ENCODE measurements at places on chromosomes 7 and 10.

DNA sequence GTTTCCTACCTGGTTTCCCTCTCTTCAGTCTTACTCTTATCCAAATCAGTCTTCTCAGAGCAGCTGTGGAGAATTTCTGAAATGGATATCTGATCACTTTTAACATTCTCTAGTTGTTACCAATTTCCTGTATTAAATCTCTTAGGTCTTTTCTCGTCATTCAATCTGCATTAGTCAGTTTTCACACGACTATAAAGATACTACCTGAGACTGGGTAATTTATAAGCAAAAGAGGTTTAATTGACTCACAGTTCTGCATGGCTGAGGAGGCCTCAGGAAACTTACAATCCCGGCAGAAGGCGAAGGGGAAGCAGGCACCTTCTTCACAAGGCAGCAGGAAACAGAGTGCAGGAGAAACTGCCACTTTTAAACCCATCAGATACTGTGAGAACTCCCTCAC is 444.8 kb downstream of the GATA3 start:
- no peak for DNase-seq

DNA sequence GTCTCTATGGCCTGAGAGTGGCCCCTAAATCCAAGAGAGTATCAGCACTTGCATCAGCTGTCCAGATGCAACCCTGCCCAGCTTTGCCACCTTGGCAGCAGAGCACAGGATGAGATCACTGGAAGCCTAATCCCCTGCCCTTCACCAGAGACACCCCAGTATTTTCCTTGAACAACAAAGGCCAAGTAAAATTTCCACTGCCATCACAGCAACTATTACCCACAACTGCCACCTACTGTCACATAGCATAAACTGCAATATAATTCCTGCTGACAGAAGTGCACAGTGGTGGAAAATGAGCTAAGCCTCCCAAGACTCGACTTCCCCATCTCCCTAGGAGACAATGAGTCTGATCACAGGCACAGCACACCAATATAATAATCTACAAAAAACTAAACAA is 462.8 kb upstream of the ZWINT start:
- DNase-seq = no peak

DNA sequence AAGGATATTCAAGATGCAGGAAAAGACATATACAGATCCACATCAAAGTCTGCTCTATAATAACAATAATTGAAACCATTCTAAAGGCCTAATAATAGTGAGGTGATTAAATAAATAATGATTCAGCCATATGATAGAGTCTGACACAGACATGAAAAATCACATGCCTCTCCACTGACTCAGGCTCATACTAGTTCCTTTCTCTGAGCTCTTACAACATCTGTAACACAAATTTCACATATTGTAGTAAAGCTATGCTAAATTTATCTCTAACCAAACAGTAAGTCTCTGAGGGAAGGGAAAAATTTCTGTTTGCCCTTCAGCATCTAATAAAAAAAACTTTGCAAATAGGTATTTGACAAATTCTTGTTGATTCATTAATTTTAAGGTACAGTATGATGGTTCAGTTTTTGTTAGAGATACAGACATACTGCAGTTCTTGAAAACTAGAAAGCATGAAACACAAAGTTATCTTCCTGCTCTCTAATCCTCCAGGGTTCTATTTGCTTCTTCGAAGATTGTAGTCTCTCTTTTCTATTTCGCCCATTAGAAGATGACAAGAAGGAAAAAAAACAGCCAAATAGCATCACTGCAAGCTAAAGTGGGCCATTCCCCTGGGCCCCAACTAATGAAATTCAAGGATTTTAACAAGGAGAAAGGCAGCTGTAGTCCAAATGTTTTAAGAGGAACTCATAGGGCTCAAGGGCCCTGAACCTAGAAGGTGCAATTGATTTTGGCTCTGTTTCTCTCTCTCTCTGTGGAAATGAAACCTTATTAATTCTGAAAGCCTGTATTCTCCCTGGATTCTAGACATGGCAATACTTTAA is 53.9 kb downstream of the CUBN start:
- no peak for DNase-seq

GRCh38 chr7:107920048-107920772 is 29.2 kb downstream of the DLD start:
- DNase-seq = no peak

DNA sequence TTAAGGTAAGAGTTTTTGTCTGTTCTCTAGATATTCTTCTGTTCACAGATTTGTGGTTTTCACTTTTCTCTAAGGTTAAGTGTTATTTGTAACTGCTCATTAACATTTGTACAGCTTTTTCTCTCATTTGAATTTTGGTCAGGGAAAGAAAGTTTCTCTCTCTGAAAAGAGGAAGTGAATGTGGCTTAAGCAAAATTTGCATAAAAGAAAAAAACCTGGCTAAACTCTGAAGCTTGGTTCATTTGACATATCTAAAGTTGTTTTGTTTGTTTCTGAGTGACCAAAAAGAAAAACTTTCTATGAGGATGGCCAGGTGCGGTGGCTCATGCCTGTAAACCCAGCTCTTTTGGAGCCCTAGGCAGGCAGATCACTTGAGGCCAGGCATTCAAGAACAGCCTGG is 22.0 kb upstream of the SLC26A4 start:
- DNase-seq = no peak

DNA sequence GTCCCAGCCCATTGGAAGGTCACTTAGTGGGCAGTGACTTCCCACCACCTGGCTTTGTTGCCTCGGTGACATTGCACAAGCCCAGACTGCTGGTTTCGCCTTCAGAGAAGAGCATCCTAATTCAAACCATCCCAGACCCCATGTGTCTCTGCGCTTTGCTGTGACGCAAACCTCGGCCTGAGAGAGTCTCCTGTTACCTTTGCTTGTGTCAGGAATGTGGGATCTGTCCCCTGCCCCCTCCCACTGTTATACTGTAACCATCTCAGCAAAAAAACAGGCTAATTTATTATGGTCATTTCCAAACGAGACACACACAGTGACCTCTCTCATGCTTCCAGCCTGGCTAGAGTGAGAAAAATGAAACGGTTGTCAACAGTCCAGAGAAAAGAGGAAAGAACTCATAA is 25.0 kb upstream of the AQP1 start:
- no peak for DNase-seq

- DNase-seq = no peak
Observed at GRCh38 chr10:125177641-125178640, 17.6 kb upstream of the CTBP2 start.

GRCh38 chr7:66348959-66349358 is 143.8 kb downstream of the TPST1 start:
- no peak for DNase-seq

DNA sequence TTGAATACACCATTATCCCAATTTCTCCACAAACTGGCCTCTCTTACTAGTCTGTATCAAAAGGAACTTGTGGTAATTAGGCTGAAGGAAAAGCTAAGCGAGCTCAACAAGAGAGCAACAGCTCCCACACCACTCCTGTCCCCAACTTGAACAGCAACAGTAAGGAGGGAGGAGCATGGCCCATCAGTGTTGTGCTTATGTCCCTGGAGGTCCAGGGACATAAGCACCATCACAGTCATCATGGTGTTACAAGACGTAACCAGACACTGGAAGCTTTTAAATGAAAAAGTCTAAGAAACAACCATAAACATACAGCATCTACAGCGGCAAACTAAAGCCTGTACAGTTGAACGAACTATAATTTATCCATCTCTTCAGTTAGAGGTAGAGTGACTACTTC is 989 bp downstream of the ERLIN1 start:
- no peak for DNase-seq

GRCh38 chr10:31697271-31698180 is 231.1 kb downstream of the ARHGAP12 start:
- DNase-seq = peak; percentile 74

DNA sequence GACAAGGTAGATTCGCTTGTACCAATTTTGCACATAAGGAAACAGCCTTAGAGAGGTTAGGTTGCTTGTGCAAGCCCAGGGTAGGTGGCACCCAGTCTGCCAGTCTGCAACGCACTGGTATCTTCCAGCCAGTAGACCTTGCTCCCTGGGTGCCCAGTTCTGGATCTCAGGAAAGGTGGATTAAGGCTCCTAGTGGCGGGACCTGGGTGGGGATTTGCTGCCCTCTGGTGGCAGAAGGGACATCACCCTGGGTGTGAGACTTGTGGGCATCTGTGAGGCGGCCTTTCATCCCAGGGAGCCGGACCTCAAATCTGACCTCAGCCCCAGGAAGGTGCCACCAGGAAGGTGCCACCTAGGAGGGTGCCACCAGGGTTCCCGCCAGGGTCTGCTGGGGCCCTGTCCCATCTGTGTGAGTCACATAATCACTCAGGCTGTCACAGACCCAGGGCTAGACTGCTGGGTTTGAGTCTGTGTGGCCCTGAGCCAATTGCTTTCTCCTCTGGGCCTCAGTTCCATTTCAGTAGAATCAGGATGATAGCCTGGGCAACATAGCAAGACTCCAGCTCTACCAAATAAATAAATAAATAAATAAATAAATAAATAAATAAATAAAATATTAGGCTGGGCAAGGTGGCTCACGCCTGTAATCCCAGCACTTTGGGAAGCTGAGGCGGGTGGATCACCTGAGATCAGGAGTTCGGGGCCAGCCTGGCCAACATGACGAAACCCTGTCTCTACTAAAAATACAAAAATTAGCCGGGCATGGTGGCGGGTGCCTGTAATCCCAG is 5.3 kb upstream of the PRKRIP1 start:
- peak; percentile 77 for DNase-seq

DNA sequence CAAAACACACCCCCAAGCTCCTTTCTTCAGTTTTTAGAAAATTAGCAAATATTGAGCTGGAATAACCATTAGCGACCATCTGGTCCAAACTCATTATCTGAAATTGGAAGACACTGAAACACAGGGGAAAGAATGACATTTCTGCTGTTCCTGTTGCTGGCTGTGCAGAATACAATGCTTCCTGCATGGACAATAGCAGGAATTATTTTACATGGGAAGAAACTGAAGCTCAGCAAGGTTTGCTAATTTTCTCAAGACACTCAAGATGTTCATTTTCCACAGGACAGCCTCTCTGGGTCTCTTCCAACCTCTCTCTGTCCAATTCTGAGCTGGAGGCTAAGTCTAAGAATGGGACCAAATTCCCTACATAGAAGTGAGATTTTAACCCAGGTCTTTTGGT is 81.9 kb upstream of the TNS3 start:
- no peak for DNase-seq

- DNase-seq = no peak
Observed at GRCh38 chr7:111605246-111605645, 43.0 kb upstream of the IMMP2L start.

- DNase-seq = no peak
Observed at GRCh38 chr10:58414270-58415041, 29.2 kb downstream of the TFAM start.

- DNase-seq = no peak
Observed at GRCh38 chr10:1652151-1652550, 85.2 kb downstream of the ADARB2 start.

DNA sequence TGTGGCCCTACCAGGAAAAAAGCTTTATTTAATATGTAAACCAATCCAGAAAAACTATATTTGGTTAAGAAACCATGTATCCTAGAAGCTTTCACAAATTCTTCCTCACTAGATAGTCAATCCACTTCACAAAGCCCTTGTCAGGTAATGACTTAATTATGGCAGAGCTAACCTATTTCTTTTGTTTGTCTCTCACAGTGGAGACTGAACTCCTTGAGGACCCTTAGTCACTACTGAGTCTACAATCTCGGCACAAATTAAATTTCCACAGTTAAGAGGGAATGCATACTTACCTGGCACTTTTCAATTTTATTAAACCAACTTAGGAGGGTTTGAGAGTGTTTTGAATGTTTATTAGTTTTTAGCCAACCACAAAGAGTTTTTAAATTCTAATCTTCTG is 23.0 kb downstream of the WAPL start:
- no peak for DNase-seq

DNA sequence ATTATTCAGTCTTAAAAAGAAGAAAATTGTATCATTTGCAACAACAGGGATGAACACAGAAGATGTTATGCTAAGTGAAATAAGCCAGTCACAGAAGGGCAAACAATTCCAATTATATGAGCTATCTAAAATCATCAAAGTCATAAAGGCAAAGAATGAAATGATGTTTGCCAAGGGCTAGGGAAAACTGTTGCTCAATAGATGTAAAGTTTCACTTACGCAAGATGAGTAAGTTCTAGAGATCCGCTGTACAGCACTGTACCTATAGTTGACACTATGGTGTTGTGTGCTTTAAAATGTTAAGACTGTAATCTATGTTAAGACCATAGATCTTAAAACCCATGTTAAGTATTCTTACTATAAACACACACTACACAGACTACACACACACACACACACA is 904.6 kb upstream of the LRRN3 start:
- DNase-seq = no peak

DNA sequence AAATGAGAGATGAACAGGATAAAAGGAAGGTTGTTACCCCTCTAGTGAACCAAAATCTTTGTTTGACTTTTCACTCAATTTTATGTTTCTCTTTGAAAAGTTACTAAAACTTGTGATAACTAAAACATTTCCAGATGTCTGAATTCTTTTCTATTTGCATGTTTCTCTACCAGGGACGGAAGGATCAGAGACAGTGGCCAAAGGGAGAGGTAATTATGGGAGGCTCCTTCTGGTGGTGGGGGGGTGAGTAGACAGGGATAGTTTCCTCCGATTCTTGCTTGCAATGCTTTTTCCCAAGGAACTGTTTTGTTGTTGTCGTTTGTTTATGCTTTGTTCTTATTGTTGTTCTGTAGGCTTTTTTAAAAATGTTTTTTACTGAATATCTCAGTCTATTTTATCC is 374.8 kb downstream of the INHBA start:
- DNase-seq = no peak

- DNase-seq = no peak
Observed at GRCh38 chr10:130764651-130765050, 546.9 kb downstream of the TCERG1L start.

DNA sequence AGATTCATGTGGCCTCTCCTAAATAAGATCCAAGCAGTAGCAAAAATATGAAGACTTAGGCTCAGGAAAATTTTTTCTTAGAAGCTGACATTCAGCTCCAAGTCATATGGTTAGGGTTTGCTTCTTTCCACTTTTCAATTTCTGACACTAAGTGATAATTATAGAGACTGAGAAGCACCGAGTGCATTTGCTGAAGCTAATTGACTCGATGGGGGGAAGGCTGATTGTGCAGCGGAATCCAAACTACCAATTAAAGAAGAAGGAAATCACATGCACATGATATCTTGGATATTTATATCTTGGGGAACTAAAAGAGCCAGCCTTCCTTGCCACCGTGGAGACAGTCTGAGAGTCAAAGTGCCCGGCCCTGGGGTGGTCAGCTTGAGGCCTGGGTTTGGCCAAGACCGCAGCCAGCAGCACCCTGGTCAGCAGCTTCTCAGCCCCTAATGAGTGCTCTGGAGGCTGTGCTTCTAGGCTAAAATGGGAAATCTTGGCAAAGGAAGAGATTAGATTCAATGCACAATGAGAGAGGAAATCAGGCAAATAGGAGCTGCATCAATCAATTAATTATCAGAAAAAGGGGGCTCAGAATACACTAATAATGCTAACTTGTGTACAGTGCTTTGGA is 589.3 kb downstream of the NRG3 start:
- no peak for DNase-seq

Measured in H54 (cell line).